ENCODE measurements at places on chromosomes 1 and 21.
A peak's percentile ranks its signal among the peaks of the same experiment; 100 is the strongest.

- no peak for DNase-seq
These were observed 30.4 kb downstream of the TTC13 start for GRCh38 chr1:230948301-230948700.

- no peak for DNase-seq
These were observed 172.7 kb downstream of the TPR start for GRCh38 chr1:186202271-186202764.

DNA sequence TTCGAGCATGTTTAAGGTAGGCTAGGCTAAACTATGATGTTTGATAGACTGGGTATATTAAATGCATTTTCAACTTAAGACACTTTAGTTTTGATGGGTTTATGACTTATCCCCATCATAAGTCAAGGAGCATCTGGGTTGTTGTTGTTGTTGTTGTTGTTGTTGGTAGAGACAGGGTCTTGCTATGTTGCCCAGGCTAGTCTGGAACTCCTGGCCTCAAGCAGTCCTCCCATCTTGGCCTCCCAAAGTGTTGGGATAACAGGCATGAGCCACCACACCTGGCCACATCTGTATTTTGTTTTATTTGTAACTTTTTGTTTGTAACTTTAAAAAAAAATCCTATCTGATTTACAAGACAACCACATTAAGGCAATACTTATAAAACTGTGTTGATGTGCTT, 17.5 kb downstream of the DBT start:
- DNase-seq = no peak

DNA sequence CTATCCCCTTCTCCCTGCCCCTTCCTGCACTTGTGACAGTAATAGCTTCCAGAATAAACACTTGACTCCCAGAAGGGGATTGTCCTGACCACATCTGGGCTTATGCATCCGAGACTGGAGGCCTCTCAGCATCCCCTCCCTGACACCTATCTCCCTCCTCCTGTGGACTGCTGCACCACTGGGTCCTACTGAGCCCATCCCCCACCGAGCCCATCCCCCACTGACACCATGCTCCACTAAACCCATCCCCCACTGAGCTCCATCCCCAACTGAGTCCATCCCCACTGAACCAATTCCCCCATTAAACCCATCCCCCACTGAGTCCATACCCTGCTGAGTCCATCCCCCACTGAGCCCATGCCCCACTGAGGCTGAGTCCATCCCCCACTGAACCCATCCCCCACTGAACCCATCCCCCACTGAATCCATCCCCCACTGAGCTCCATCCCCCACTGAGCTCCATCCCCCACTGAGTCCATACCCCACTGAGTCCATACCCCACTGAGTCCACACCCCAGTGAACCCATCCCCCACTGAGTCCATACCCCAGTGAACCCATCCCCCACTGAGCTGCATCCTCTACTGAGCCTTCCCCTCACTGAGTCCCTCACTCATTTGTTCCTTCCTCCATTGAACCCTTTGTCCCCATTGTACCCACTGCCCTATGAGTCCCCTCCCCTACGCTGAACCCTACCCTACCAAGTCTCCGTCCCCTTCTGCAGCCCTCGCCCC, 5.6 kb downstream of the PDZK1IP1 start:
- DNase-seq = no peak

DNA sequence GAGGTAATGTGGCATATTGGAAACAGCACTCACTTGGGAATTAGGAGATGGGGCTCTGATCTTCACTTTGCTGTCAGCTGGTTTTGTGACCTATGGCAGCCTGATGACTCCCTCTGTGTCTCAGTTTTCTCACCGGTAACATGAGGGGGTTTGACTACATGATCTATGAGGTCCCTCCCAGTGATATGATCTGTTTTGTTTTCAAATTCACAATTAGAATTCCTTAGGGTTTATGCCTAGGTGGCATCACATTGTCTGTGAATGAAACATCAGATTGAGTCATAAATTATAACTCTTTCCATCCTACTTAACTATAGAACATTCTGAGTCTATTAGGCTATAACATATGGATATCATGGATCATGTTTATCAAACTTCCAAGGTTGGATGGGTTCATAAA, 386.6 kb downstream of the PTBP2 start:
- no peak for DNase-seq

DNA sequence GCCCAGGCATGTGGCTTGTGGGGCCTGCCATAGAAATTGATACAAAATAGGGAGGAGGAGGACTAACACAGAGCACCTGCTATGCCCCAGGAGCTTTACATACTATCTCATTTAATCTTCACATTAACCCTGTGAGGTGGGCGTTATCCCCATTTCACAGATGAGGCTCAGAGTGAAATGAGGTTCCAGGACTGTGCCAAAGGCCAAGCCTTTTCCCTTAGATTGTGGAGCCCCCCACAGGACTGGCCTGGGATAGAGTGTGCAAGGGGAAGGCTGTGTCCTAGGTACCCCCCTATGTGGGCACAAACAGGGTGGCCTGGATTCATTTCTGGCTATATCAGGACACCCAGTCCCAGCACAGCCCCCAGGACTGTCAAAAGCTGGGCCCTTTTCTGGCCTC, 2.2 kb upstream of the DDOST start:
- no peak for DNase-seq

- no peak for DNase-seq
These were observed 72.6 kb upstream of the TARDBP start for GRCh38 chr1:10939654-10940450.

DNA sequence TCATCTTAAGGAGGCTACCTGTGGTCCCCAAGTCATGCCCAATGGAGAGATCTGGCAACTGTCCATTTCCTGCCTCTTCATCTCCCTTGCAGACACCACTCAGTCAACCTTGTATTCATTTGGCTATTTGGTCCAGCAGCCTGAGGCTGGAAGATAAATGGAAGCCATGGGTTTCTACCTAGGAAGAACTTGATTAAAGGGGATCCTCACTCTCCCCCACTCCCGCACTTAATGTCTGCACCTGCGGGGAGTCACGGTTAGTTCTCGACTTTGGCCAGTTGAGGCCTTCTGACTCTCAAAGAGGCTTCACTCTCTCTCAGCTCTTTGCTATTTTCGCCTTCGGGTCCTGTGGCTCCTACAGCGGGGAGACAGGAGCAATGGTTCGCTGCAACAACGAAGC, 8.4 kb upstream of the ATXN7L2 start:
- no peak for DNase-seq

GRCh38 chr1:168167806-168168205, 11.0 kb upstream of the TIPRL start:
- DNase-seq = no peak

GRCh38 chr1:42851960-42852607, 5.7 kb downstream of the ZNF691 start:
- no peak for DNase-seq

DNA sequence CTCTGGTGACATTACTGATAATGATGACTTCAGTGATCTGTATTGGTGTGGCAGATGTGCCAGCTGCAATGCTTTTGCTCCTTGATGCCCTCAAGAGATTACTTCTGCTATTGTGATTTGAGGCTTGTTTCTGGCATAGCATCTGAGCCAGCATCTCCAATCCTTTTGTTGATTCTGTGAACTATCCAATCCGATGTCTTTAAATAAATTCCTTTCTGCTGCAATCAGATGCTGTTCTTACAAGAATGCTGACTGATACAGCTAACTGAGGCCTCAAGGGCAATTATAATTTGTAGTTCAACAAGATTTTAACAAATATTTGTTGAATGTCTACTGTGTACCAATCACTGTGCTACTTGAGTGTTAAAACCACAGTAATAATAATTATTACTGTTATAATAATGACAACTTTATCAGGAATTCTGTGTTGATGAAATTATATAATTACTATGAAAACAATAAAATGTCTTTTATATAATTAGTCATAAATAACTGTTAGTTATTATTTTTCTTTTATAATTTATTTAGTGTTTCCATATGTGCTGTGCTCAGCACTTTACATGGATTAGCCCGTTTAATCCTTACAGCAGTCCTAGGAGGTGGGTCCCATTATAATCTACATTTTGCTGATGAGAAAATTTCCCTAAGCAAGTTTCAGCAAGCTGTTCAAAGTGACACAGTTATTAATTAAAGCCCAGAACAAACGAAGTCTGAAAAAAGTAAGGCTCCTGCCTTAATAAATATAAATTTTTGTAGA, 308.2 kb downstream of the BRINP3 start:
- peak; percentile 36 for DNase-seq

GRCh38 chr1:47334765-47335435, 1.3 kb downstream of the CMPK1 start:
- DNase-seq = no peak

DNA sequence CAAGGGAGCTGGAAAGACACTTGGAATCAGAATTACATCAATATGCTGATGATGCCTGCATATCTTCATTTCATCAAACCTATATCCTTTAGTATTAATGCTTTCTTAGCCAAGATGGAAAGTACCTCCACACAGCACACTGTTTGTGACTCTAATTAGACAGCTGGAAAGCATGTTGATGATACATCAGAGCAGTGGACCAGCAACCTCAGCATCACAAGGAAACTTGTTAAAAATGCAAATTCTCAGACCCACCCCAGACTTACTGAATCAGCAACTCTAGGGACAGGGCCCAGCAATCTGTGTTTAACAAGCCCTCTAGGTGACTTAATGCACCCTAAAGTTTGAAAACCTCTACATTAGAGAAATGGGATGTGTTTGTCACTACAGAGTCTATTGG, 332.1 kb downstream of the DPYD start:
- DNase-seq = no peak

GRCh38 chr1:160859166-160859565, 3.5 kb downstream of the CD244 start:
- no peak for DNase-seq

DNA sequence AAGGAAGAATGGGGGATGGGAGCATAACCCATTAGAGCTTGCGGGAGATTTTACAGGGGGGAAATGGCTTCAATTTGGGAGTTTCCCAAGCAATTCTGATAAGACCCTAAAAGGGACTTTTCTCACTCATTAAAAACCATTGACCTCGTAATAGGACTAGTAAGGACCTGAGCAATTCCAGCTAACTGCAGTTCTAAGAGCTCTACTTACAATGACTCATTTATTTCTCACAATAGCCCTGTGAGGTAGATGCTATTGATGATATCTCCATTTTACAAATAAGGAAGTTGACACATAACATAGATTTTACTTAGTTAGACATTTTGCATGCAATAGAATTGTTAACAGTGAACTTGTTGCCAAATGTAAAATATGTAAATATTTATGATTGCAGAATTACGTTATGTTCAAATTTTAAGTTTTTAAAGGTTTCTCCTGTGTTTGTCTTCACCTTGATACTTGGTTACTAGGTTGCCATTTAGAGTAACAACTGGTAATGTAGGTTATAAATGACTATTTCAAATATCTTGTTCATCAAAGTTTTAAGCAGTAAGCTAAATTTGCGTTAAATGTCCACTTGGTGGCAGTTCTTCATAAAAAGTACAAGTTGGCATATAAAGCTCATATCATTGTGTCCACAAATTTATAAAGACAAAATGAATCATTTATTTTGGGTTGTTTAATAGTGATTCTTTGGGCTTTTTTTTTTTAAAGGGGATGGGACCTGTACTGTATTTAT, 182.0 kb downstream of the PLA2G4A start:
- DNase-seq = no peak

GRCh38 chr1:168518201-168518689, 25.6 kb downstream of the XCL2 start:
- DNase-seq = no peak

GRCh38 chr1:110215621-110216515, 5.8 kb downstream of the KCNC4 start:
- DNase-seq = no peak

DNA sequence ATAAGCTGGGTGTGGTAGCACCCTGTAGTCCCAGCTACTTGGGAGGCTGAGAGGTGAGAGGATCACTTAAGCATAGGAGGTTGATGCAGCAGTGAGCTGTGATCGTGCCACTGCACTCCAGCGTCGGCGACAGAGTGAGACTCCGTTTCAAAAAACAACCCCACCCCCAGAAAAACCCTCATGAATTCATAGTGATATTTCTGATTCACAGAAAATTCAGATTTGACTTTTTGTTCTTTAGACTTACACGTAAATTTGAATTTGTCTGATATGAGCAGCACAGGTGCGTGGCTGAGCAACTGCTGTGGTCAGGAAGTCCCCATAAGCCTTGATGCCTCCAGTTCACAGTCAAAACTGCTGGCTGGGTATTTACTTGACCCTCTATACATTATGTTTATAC, 10.0 kb upstream of the MORC3 start:
- no peak for DNase-seq

DNA sequence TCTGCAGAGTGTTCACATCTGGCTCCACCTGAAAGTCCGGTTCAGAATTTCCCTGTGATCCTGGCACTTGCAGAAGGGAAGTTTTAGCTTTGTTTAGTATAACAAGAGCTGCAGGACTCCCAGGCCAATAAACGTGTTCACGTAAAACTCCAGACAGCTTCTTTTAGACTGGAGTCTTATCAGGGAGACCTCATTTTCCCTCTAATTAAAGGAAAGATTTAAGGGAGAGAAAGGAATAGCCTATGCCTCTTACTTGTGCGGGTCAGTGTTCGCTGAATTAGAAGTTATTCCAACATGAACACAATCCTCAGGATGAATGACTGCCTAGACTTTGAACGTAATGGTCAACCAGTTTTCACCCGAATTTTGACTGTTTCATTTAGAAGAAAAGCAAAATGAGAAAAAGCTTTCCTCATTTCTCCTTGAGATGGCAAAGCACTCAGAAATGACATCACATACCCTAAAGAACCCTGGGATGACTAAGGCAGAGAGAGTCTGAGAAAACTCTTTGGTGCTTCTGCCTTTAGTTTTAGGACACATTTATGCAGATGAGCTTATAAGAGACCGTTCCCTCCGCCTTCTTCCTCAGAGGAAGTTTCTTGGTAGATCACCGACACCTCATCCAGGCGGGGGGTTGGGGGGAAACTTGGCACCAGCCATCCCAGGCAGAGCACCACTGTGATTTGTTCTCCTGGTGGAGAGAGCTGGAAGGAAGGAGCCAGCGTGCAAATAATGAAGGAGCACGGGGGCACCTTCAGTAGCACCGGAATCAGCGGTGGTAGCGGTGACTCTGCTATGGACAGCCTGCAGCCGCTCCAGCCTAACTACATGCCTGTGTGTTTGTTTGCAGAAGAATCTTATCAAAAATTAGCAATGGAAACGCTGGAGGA, 202.1 kb upstream of the SGIP1 start:
- peak; percentile 47 for DNase-seq
